ENCODE measurements at places on chromosomes 11 and 22.

- DNase-seq: no peak
Measured at GRCh38 chr11:126704096-126704495, 296.5 kb downstream of the KIRREL3 start.

DNA sequence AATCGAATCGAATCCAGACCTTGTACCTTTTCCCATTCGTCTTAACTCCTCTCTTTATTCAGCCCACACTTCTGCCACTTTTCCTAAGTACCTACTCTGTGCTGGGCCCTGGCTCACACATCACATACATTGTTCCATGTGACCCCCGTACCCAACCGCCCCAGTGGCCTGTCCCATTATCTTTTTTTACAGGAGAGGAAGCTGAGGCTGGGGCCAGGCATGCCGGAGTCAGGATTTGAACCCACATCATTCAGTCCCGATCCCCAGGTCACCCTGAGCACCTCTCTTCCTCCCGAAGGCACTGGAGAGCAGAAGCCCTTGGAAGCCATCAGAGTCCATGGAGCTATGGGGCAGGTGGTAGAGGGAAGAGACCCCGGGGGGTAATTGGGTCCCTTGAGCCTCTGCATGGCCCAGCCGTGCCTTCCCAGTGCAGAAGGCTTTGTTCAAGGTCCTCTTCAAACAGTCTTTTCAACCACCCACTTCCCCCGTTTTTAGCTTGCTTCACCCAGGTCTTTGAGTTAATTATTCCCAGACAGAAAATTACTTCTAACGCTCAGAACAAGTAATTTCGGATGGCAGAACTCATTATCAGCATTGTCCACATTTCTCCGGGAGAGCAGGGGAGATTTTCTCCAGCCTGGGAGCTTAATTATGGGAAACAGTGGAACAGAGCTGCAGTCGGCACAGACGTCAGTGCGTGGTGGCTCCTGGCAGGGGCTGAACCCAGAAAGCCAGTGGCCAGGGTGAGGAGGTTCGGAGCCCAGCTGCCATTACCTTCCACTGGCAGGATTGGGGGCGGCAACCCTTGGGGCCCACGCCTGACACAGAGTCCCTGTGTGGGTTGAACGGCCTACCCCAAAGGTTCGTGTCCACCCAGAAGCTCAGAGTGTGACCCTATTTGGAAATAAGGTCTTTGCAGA, 82.4 kb upstream of the RTL6 start:
- no peak for DNase-seq

GRCh38 chr22:23909296-23909898, 15.2 kb downstream of the MIF start:
- DNase-seq: no peak

DNA sequence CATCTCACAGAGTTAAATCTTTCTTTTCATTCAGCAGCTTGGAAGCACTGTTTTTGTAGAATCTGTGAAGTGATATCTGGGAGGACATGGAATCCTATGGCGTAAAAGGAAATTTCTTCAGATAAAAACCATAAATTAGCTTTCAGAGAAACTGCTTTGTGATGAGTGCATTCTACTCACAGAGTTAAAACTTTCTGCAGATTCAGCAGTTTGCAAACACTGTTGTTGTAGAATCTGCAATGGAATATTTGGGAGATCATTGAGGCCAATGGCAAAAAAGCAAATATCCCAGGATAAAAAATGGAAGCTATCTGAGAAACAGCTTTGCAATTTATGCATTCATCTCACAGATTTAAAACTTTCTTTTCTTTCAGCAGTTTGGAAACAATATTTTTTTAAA, 180.6 kb downstream of the OR4A47 start:
- DNase-seq: no peak

- DNase-seq: no peak
Measured at GRCh38 chr11:65611028-65611757, 2.8 kb downstream of the MAP3K11 start.
